ENCODE measurements at places on chromosomes 3 and 15.

GRCh38 chr15:76123031-76123430 is 63.2 kb downstream of the TMEM266 start:
- no peak for DNase-seq

DNA sequence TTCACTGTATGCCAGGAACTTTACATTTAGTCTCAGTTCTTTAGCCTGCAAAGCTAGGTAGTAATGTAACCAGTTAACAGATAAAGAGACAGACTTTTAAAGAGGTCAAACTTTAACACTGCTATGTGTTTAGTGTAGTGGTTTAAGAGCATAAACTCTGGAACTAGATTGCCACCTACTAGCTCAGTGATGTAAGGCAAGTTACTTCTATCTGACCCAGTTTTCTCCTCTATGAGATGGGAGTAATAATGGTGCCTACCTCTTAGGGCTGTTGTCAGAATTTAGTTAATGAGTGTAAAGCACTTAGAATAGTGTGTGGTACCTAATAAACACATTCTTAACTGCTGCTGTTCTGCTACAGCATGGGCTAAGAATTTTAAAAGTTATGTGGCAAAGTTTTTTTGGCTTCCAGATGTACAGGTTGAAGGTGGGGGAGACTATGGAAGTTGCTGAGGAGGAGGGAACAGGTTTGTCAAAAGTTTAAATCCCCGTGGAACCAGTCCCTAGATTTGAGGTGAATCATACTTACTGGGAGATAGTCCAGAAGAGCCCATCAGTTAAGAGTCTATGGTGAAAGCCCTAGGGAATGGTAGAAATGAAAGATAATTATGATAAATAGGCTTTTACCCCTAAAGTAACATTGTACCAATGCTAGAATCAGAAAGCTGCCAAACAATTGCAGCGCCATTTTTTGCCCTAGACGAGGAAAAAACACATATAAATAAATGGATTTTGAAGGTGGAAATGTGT is 13.9 kb downstream of the TSC22D2 start:
- no peak for DNase-seq

GRCh38 chr15:88637841-88638625 is 783 bp upstream of the ISG20 start:
- no peak for DNase-seq

GRCh38 chr3:64229903-64230302 is 4.6 kb upstream of the PRICKLE2 start:
- no peak for DNase-seq

DNA sequence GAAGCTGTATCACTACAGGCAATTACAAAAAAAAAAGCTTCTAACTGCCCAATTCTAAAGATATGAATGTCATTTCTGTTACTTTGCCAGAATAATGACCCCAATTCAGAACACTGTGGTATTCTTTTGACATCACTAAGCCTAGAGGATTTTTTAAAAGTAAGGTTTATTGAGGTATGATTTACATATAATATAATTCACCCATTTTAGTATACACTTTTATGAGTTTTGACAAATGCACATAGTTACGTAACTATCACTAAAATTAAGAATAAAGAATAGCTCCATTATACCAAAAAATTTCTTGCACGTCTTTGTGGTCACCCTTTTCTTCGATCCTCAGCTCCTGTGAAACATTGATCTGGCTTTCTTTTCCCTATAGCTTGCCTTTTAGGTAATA is 74.0 kb upstream of the PLSCR5 start:
- no peak for DNase-seq

GRCh38 chr3:73026111-73026759 is 29.6 kb downstream of the PPP4R2 start:
- no peak for DNase-seq

DNA sequence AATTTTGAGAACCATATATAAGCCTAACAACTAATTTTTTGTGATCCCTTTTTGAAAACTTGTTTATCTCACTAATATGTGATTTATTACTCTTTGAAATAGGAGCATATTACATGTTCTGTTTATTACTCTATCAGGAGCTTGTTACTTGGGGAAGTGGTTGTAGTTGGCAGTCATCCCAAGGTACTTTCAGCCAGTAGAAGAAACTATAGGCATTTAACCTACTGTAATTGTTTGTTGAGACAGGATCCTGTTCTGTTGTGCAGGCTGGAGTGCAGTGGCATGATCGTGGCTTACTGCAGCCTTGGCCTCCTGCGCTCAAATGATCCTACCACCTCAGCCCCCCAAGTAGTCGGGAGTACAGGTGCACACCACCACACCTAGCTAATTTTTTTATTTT is 195.6 kb downstream of the TCF12 start:
- DNase-seq = no peak

GRCh38 chr3:13261104-13261830 is 158.9 kb downstream of the NUP210 start:
- DNase-seq = no peak

- no peak for DNase-seq
Measured at GRCh38 chr3:126816986-126817777, 113.1 kb downstream of the CHCHD6 start.

DNA sequence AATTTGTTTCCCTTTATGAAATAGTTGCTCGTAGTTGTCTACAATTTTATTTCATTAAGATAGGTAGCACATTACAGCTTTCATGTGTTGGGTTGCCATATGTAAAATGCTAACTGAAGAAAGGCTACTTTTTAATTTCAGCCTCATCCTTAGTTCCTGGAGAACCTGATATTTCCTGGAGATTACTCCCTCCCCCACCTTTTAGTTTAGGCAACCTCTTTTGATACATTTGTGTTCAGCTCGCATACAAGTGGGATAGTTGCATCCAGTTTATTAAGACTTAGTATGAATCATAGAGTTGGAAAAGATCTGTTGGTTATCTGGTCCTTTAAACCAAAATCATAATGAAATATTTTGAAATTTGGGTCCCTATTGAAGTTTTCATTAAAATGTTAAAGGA is 6.0 kb downstream of the SETD5 start:
- no peak for DNase-seq

GRCh38 chr15:58509556-58509955 is 77.8 kb downstream of the LIPC start:
- DNase-seq = no peak

DNA sequence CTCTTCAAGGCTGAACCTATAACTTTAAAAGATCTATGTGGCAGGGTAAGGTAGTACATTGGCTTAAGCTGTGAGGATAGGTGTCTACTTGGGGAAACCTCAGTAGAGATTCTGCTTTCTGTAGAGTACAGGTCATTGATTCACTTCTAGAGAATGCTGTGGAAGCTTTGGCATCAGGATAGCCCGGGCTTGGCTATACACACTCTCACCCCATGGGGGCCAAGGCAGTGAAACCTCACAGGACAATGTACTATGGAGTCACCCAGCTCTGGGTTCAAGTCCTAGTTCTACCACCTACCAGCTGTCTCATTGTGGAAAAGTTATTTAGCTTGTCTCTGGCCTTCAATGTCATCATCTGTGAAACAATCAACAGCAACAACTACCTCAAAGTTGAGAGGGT is 9.0 kb downstream of the MTFMT start:
- DNase-seq = no peak

DNA sequence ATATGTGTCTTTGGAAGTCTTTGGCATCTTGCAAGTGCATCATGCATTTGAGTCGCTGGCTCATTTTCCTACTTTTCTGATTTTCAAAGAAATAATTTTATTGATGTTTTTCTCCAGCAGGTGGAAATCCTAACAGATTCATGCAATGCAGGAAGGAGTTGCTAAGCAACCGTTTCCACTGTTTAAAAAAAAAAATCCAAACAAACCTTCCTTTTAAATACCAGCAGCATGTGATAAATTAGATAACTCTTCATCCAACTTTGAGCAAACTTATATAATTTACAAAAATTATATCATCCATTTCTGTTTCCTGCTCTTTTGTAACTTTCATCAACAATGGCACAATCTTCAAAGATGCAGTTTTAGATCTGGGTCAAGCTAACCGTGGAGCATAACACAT is 364.1 kb downstream of the MFSD1 start:
- no peak for DNase-seq

- DNase-seq = no peak
Measured at GRCh38 chr15:68687136-68687735, 108.4 kb downstream of the CORO2B start.

- DNase-seq = no peak
Measured at GRCh38 chr15:90394748-90395442, 6.9 kb downstream of the IQGAP1 start.

- DNase-seq = no peak
Measured at GRCh38 chr3:132354916-132355702, 37.9 kb downstream of the ACP3 start.

DNA sequence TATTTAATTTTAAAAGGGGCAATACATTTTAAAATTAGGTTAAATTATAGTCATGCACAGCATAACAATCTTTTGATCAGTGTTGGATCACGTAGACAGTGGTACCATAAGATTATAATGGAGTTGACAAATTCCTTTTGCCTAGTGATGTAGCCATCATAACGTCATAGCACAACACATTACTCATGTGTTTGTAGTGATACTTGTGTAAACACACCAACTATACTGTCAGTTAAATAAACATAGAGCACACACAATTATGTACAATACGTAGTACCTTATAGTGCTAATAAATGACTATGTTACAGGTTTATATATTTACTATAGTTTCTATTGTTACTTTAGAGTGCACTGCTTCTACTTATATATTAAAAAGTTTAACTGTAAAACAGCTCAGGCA is 31.2 kb downstream of the FOXB1 start:
- no peak for DNase-seq

DNA sequence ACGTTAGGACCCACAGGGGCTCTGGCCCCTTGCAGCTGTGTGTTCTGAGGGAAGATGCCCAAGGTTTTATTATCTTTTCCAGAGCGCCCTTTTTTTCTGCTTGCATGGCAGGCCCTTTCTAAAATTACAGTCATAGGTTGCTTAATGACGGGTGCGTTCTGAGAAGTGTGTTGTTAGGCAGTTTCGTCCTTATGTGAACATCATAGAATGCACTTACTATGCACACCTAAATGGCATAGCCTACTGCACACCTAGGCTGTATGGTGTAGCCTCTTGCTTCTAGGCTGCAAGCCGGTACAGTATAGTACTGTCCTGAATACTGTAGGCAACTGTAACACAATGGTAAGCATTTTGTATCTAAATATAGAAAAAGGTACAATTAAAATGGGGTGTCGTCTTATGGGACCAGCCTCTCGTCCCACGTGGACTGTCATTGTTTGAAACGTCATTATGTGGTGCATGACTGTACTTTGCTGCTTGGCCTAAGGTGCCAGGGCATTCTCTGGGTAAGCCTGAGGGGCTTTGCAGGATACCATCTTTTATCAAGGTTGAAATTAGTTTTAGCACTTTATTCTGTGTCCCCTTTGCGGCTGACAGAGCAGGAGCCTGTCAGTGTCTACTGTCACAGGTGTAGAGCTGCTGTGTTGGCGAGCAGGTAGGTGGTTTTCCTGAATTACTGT is 10.9 kb downstream of the KLF13 start:
- no peak for DNase-seq

- DNase-seq = no peak
Measured at GRCh38 chr3:79968418-79968817, 200.6 kb upstream of the ROBO1 start.

GRCh38 chr3:149243540-149243939 is 21.9 kb upstream of the CP start:
- DNase-seq = no peak

DNA sequence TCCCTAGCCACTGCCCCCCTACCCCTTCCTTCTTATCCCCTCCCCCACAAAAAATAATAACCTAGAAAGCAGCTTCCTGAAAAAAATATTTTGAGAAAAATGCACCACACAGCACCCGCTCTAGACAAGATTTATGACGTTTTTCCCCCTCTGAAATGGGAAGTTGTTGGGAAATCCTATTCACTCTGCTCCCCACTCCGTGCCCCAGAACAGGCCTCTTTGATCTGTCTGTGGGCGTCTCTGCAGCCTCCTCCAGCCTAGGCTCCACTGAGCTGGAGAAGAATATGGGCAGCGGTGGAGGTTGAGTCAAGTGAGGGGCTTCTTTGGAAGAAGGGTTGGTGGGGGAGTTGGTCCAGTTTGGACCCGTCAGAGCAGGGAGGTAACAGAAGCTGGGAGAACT is 28.5 kb upstream of the POLG start:
- DNase-seq = no peak
